A549 treated with RU486 at 1 μM for 4 hours (cell line): ENCODE measurements at places on chromosomes 6 and 20. TPM values are rescaled to one million over a fixed set of nuclear protein-coding genes. Genes with fewer than 3 reads are reported as not detected.

Gene PXDC1
- total RNA-seq = 15.0 to 21.4 TPM (median 16.4 TPM) in 5 replicates

Gene SEC63
- total RNA-seq = 19.4 to 24.7 TPM (median 20.5 TPM) in 5 replicates

Gene DZANK1
- 2.6 to 3.3 TPM (median 2.8 TPM) in 5 replicates for total RNA-seq

Gene NNAT
- total RNA-seq = not detected in 5 replicates

Gene HFE
- 8.9 to 13.3 TPM (median 12.2 TPM) in 5 replicates for total RNA-seq

Gene TFAP2B
- total RNA-seq = not detected in 5 replicates

Gene PRDM13
- 0.67 to 1.3 TPM (median 1.1 TPM) in 5 replicates for total RNA-seq

Gene ELOVL4
- total RNA-seq = 1.2 to 1.9 TPM (median 1.6 TPM) in 5 replicates

Gene MOG
- not detected in 5 replicates for total RNA-seq

Gene COQ3
- total RNA-seq = 10.4 to 12.1 TPM (median 11.6 TPM) in 5 replicates

Gene C20orf202
- 0.09 to 0.12 TPM in 2 of 5 replicates, not detected in the others for total RNA-seq

Gene SCUBE3
- total RNA-seq = 0.03 to 0.06 TPM (median 0.05 TPM) in 5 replicates

Gene TEAD3
- 4.4 to 6.6 TPM (median 5.7 TPM) in 5 replicates for total RNA-seq

Gene UCKL1
- 20.4 to 34.1 TPM (median 29.5 TPM) in 5 replicates for total RNA-seq

Gene PBOV1
- total RNA-seq = not detected in 5 replicates

Gene NOX3
- total RNA-seq = not detected in 5 replicates

Gene RSPH3
- 3.4 to 5.5 TPM (median 4.6 TPM) in 5 replicates for total RNA-seq

Gene BIRC7
- 2.3 to 3.7 TPM (median 3.4 TPM) in 5 replicates for total RNA-seq

Gene TREM2
- total RNA-seq = not detected in 5 replicates

Gene GSTA3
- total RNA-seq = not detected in 5 replicates

Gene NDUFAF5
- total RNA-seq = 30.6 to 38.4 TPM (median 37.3 TPM) in 5 replicates

Gene EYA2
- 2.2 to 3.0 TPM (median 2.9 TPM) in 5 replicates for total RNA-seq

Gene CDC40
- total RNA-seq = 6.3 to 10.5 TPM (median 9.9 TPM) in 5 replicates

Gene OSER1
- 48.4 to 53.3 TPM (median 49.6 TPM) in 5 replicates for total RNA-seq

Gene OR2H1
- total RNA-seq = not detected in 5 replicates

Gene SLC52A3
- 0.34 to 0.69 TPM (median 0.55 TPM) in 5 replicates for total RNA-seq

Gene SEL1L2
- total RNA-seq = not detected in 5 replicates
